Activated T-cell treated with anti-CD3 and anti-CD28 coated beads, Interleukin-2, amount 50 U/mL, for 72 hours (primary cell): ENCODE measurements at places on chromosomes 1 and 21. TPM values are rescaled to one million over a fixed set of nuclear protein-coding genes. Genes with fewer than 3 reads are reported as not detected.

CHRM3 gene
- total RNA-seq = 0.50 TPM

LMNA gene
- 125 TPM for total RNA-seq

COL6A2 gene
- total RNA-seq = 11.3 TPM

NCDN gene
- 24.7 TPM for total RNA-seq

PDZK1 gene
- 0.41 TPM for total RNA-seq

AADACL3 gene
- not detected for total RNA-seq

SLC45A1 gene
- total RNA-seq = 0.81 TPM

DNA sequence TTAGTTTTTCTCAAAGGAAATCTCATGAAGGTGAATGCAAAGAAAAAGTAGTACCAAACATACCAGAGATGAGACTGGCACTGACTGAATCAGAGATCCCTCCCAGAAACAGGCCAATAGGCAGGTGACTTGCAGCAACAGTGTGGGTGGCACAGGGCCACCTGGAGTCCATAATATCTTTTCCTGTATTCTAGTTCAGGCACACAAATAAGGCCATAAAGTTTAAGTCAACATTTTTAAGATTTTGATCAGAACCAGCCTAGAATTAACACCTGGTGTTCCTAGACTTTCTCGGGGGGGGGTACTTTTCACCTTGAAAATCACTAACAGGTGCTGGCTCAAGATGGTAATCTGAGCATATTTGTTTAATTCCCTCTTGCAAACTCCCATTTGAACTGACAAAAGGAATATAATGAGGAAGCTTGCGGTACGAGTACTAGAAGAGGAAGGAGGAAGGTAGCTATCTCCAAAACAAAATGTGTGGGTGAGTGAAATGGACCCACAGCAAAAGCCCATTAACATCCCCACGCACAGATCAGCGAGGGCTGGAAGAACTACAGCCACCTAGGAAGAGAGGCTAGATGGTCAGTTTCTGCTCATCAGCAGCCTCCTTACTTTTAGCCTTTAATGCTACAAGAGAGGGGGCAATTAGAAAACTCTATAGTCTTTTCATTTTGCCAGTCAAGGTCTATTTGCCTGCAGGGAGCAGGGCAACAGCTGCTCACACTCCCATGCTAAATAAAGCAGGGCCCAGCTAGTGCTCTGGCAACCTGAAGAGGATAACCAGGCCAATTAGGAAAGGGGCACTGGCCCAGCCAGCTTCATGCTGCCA is 18.9 kb downstream of the SDE2 start:
- DNase-seq = no peak
- no peaks in the 10 kb centered on the region for H3K27me3 ChIP-seq
- H3K27ac ChIP-seq = peak overlapping the region; percentile 22
- no peak overlapping the region for H3K4me3 ChIP-seq
- peaks cover 15% of the 10 kb centered on the region for H3K36me3 ChIP-seq

DNA sequence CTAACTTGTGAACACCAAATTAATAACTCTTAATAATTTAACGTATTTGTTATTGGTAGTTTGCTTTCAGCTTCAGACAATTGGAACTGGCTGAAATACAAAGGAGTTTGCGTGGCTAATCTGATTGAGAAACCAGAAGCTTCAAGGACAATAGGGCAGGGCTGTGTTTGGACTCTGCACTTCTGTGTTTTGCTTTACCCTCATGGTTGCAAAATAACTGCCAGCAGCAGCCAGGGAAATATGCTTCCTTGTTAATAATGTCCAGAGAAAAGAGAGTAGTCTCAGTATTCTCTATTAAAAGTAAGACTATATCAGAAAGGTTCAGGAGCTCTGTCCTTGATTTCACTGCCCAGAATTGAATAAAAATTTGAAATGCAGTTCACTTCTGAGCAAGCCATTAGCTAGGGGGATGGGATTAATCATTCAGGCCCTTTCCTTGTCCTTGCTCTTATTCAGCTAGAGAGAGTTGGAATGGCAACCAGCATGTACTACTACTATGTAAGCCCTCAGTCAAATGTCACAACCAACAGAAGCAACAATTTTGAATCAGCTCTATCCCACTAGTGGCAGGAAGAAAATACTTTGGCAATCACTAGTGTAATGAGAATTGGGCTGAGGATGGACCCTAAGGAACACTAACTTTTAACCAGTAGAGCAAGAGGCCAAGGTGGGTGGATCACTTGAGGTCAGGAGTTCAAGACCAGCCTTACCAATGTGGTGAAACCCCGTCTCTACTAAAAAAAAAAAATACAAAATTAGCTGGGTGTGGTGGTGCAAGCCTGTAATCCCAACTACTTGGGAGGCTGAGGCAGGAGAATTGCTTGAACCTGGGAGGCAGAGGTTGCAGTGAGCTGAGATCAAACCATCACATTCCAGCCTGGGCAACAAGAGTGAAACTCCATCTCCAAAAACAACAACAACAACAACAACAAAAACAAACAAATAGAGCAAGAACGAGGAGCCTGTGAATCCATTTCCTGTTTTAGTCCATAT is 76.8 kb downstream of the POU2F1 start:
- peaks cover 11% of the 10 kb centered on the region for H3K4me1 ChIP-seq
- H3K4me3 ChIP-seq = no peak overlapping the region
- H3K36me3 ChIP-seq = peaks cover 10% of the 10 kb centered on the region
- DNase-seq = no peak

- peak; percentile 71 for DNase-seq
- peak overlapping the region; percentile 90 for H3K4me3 ChIP-seq
- peaks cover 10% of the 10 kb centered on the region for H3K27me3 ChIP-seq
- H3K27ac ChIP-seq = peak overlapping the region; percentile 65
These were observed 107.1 kb downstream of the NIBAN1 start for GRCh38 chr1:184866991-184867788.

DNA sequence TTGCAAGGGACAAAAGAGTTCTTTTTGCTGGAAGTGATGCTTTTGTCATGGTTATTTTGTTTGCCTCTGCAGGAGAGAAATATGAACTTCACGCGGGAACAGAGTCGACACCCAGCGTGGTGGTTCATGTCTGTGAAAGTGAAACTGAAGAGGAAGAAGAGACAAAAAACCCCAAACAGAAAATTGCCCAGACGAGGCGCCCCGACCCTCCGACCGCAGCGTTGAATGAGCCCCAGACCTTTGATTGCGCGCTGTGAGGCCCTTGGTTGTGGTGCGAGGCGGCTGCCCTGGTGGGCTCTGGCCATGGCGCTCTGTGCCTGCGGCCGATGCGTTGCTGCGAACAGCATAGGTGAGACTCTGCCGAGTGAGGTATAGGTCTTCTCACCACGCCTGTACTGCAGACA is 20.9 kb upstream of the NCMAP start:
- H3K4me3 ChIP-seq = peak overlapping the region; percentile 97
- H3K27me3 ChIP-seq = no peaks in the 10 kb centered on the region
- peaks cover 12% of the 10 kb centered on the region for H3K36me3 ChIP-seq
- DNase-seq = peak; percentile 86
- peaks cover 82% of the 10 kb centered on the region for H3K4me1 ChIP-seq

DNA sequence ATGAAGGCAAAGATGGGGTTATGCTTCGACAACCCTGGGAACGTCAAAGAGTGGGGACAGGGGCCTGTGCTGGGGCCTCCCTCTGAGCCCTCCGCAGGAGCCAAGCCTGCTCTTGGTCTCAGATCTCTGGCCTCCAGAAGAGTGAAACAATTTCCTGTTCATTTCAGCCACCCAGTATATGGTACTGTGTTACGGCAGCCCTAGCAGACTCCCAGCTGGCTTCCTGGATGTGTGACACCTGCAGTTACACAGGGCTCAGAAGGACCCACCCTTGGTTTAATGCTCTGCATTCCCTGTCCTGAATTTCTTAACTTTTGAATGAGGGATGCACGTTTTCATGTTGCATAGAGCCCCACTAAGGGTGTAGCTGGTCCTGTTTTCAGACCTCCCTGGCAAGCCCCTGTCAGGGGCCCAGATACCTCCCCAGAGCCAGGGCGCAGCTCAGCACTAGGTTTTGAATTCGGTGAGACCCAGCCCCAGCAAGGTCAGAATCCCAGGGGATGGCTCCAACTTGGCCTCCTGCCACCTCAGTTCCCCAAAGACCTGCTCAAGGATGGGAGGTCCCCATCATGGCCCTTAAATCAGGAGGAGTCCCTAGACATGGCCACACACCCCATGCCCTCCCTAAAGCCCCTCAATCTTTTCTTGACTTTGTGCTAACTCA is 79.0 kb upstream of the IFFO2 start:
- no peak overlapping the region for H3K4me3 ChIP-seq
- H3K4me1 ChIP-seq = no peaks in the 10 kb centered on the region
- DNase-seq = no peak
- H3K27me3 ChIP-seq = peaks cover 25% of the 10 kb centered on the region
- H3K27ac ChIP-seq = no peak overlapping the region
